ENCODE measurements at places on chromosomes 4 and X.

- DNase-seq, result no peak
These were observed 118.5 kb upstream of the GUCY1A1 start for GRCh38 chr4:155548173-155548572.

GRCh38 chrX:22950269-22951266 lies 49.2 kb upstream of the DDX53 start:
- DNase-seq, result no peak

- no peak for DNase-seq
These were observed 71.1 kb upstream of the NLGN4X start for GRCh38 chrX:6299724-6300123.

DNA sequence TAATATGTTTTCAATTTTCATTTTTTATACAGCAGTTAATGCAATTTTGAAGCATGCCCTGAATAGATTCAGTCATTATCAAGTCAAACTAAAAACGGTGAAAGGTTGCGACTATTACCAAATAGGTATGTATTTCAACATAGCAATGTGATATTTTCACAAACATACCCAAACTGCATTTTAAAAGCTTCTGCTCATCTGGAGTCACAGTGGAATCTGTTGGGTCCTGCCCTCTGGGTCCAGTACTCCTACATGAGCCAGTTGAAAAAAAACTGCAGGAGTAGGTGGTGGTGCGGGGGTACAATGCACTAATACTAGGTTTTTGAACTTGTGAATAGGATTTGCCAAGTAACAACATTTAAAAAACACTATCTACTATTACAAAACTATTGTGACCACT lies 938 bp downstream of the GPR34 start:
- DNase-seq, result no peak

DNA sequence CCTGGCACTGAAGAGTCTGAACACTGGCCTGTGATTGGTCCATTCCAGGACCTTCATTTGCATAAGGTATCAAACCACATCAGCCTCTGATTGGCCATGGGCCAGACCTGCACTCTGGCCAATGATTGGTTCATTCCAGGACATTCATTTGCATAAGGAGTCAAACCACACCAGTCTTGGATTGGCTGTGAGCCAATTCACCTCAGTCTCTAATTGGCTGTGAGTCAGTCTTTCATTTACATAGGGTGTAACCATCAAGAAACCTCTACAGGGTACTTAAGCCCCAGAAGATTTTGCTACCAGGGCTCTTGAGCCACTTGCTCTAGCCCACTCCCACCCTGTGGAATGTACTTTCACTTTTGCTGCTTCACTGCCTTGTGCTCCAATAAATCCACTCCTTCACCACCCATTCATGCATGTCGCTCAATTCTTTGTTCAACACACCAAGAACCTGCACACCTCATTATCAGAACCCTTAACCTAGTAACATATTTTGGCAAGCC lies 14.2 kb upstream of the HERC5 start:
- no peak for DNase-seq

- no peak for DNase-seq
These were observed 45.0 kb downstream of the CCDC149 start for GRCh38 chr4:24867766-24868296.

- DNase-seq, result no peak
These were observed 1.8 kb downstream of the EPHA5 start for GRCh38 chr4:65668201-65669089.

GRCh38 chr4:80103629-80104028 lies 30.6 kb upstream of the ANTXR2 start:
- no peak for DNase-seq

DNA sequence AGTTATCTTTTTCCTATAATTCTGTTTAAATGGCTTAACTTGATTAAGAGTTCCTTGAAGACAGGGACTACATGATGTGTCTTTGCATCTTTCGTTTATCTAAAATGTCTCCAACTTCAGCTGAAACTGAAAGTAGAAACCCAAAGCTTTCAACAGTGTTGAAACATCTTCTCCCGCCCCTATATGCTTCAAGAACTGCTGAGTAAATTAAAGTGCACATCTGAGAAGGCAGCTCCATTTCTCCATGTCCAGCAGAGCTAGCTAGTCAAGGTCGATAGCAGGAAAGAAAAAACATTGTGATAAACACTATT lies 185.7 kb upstream of the TBL1X start:
- no peak for DNase-seq

GRCh38 chr4:152936446-152937335 lies 568 bp downstream of the FHDC1 start:
- DNase-seq, result no peak

DNA sequence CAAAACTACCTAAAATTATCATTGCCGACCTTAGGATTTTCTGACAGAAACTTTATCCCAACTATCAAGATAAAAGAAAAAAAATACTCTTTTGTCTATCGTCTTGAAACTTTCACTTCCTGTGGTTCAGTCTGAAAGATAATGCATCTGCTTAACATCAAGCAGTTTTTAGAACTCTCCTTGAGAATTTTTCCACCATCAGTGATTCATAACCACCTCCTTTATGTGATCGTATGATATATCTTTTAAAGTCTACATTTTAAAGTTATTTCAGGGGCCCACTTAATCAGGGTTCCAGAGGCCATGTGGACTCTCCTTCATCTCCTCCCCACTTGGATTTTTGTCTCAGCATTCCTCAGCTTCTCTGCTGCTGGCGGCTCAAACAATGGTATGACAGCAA lies 272.8 kb upstream of the TENM3 start:
- DNase-seq, result no peak

- DNase-seq, result no peak
These were observed 4.3 kb upstream of the FGG start for GRCh38 chr4:154616731-154617130.

- DNase-seq, result no peak
These were observed 1575.8 kb downstream of the STIM2 start for GRCh38 chr4:28436191-28437080.

- no peak for DNase-seq
These were observed 157.1 kb upstream of the LNX1 start for GRCh38 chr4:53748328-53748772.

GRCh38 chrX:11267425-11267824 lies 25.8 kb upstream of the AMELX start:
- no peak for DNase-seq

GRCh38 chrX:17769701-17770269 lies 32.5 kb downstream of the SCML1 start:
- no peak for DNase-seq

DNA sequence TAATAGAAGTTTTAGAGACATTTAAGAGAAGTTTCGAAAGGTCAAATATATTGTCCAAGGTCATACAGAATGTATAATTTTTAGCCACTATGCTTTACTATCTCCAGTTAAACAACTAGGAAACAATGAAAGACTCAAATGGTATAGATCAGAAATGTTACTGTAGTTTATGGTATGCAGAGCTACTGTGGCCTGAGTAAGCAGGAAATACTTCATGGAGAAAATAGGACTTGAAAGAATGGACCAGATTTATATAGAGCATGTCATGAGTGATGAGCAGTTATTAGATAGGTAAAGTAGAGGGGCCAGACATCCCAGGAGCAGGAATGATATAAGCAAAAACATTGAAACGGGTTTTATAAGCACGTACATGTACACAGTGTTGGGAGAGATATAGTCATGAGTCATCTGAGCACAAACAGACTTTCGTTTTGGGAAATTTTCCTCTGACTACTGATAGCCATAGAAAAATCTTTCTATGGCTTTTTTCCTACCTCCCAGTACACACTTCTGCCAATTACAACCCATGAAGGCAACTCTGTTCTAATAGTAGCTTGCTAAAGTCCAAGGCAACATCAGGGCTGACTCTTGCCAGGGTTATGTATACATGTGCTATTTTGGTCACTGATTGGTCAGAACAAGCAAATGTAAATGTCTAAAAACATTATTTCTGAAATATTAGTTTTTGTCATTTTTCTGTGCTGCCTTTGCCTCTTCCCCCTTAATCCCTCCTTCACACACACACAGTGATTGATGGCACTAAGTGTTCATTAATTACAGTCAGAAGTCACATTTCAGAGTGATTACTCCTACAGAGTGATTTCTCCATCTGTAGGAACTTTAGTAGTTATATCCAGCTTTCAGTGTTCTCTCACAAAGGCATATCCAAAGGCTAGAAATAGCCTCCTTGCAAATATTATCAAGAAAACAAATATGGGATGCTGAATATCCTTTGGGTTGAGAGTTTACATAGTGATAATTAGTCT lies 198.7 kb downstream of the ENOX2 start:
- DNase-seq, result no peak

- DNase-seq, result no peak
These were observed 47.4 kb downstream of the TMEM131L start for GRCh38 chr4:153513596-153513995.

DNA sequence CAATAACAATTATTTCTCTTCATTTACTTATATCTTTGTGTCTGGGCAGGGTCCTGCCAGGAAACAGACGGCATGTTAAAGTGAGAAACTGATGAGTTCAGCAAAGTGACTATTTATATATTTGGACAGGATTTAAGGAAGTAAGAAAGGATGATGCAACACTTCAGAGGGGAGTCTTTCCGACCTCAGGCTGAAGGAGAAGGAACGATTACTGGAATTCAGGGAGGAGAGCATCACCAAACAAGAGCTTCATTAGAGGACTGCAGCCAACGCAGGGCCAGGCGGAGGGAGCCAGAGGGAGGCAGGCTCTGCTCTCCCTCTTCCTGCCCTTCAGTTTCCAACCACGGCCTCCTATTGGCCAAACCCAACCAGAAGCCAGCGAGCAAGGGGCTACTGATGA lies 1.5 kb upstream of the TLR7 start:
- DNase-seq, result no peak

DNA sequence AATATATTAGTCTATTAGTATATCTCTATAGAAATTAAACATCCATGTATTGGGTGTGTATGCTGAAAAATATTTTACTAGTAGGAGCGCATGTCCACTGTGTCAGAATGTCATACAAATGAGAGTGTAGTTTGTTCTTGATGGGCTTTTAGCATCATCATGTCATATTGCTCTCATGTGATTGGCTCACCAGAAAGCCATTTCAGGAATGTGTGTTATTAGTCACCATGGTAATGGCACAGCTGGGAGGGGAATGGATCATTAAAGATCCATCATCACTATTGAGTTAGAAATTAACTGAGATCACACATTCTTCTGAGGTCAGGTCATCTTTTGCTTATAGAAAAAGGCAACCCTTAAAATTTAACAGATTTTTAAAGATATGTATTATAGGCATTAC lies 77.3 kb downstream of the PHEX start:
- no peak for DNase-seq

DNA sequence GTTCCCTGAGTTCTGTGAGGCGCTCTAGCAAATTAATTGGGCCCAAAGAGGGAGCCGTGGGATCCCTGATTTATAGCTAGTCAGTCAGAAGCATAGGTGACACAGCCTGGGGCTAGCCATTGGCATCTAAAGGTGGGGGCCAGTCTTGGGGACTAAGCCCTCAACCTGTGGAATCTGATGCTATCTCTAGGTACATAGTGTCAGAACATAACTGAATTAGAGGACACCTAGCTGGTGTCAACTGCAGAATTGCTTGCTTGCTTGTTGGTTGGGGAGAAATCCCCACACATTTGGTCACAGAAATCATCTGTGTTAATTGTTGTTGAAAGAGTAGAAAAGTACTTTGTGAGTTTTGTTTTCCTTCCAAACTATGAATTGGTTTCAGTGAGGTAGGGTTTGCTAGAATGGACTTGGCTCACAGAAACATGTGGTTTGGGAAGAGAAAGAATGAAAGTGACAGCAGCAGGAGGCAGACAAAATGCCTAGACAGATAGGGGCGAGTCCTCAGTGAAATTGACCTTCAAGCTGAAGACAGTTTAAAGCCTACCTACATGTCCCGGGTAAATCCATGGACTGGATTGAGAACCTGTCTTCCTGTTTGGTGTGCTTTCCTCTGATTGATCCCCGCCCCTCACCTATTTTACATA lies 12.8 kb upstream of the GPR82 start:
- no peak for DNase-seq

DNA sequence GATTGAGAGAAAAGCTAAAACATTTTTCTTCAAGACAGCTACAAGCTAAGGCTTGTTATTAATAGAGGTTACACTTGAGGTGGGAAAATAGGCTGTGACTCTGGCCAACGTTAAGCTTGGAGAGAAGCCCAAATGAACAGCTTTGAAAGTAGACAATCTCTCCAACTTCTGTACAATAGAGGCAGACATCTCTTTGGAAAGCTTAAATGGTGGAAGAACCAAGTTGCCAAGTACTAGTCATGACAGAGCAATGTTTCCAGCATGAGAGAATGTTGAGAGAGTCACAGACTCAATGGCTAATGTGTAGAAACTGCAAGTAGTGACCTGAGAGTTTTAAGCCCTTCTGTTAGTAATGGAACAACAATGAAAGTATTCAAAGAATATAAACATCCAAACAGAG lies 298.1 kb downstream of the INPP4B start:
- DNase-seq, result no peak

DNA sequence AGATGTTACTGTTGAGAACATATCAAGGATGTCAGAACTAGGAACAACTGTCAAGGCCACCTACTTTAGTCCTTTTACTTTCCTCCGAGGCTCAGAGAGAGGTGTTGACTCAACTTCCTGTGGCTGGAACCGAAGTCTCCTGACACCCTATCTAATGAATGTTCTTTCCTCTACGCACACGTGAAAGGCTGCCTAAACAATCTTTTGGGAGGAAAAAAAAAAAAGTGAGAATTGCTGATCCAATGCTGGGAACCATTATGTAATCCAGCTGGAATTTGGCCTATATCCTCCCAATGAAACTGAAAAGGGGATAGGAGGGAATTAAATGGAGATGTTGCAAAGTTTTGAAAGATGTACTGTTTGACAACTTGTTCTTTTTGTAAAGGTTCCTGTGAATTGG lies 8.3 kb upstream of the MAP7D3 start:
- DNase-seq, result no peak

DNA sequence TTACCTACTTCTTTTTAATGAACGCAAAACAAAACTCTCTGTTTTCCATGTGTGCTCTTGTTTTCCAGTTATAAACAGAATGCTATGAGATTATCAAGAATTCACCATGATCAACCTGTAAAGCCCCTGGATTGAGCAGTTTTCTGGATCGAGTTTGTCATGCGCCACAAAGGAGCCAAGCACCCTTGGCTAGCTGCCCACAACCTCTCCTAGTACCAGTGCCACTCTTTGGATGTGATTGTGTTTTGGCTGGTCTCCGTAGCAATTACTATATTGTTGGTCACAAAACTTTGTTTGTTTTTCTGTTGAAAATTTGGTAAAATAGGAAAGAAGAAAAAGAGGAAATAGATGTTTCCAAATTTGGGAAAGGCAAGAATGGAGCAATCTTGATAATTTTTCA lies 51.1 kb downstream of the UGT2B7 start:
- DNase-seq, result no peak

DNA sequence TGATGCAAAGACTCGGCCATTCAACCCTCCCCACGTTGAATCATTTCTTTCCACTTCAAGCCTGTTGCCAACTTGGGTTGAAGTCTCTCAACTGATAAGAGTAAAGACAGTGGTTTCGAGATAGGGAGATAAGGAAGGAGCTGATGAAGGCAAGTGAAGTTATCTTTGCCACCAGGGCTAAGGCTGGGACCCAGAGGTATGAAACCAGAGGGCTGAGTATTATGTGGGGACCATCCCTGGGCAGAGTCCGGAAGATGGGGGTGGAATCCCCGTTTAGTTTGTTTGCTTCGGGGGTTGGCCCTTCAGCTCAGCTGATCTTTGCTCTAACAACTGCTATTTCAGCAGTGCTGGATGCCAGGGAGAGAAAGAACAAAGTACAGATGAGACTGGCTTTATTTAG lies 2.3 kb upstream of the XPNPEP2 start:
- no peak for DNase-seq

All from activated CD8-positive, alpha-beta memory T cell treated with anti-CD3 and anti-CD28 coated beads for 1 hour (primary cell).